ENCODE measurements at places on chromosomes 13 and 19. TPM values are rescaled to one million over a fixed set of nuclear protein-coding genes. Genes with fewer than 3 reads are reported as not detected.

AMER2 gene
- total RNA-seq, result not detected

GRCh38 chr13:59641261-59641660, 522.5 kb downstream of the DIAPH3 start:
- DNase-seq, result no peak

DNA sequence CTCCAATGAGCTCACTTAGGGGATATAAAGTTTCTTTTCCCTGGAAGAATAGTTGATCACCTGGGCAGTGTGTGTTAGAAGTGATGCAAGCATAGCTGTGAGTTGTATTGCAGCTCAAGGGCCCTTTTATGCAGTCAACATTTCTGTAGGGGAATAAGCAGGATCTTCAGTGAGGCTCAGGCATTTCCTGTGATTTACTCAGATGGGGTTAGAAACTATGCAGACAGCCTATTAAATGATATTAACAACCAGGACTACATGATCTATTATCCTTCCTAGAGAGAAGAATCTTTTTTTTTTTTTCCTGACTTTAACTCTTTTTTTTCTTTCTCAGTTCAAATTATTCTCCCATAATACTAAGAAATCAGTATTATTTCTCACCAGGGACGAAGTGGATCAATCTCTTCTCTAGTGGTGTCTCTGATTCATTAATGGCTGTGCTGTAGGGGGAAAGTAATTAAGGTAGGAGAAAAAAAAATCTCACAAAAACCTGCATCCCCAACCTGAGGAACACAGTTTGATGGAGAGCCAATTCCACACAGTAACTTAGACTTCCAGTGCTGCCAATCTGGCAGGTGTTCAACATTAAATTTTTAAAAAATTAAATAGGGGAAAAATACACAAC, 126.4 kb upstream of the SLC10A2 start:
- DNase-seq, result no peak

- no peak for DNase-seq
Observed at GRCh38 chr13:112699322-112699918, 9.6 kb downstream of the ATP11A start.

SIRT2 gene
- 49.6 TPM for total RNA-seq

CABP5 gene
- not detected for total RNA-seq

DNA sequence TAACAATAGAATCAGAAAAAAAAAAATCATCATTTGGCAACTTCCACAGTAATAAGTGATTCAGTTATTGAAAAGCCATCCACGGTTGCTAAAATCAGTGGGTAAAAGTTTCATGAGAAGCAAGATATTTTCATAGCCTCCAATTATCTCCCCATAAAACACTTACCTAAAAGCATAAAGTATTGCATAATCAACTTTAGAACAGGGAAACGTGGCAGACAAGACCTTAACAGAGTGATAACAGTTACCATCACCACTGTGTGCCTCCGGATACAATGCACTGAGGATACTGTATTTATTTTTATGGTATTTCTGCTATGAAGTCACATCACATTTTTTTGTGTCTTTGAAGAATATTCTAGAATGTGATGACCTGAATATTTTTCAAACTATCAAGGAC, 37.0 kb downstream of the ABCC4 start:
- DNase-seq, result no peak

- no peak for DNase-seq
Observed at GRCh38 chr19:46828484-46828883, 22.2 kb downstream of the AP2S1 start.

GRCh38 chr19:18742838-18743783, 48.0 kb downstream of the COMP start:
- no peak for DNase-seq

DNA sequence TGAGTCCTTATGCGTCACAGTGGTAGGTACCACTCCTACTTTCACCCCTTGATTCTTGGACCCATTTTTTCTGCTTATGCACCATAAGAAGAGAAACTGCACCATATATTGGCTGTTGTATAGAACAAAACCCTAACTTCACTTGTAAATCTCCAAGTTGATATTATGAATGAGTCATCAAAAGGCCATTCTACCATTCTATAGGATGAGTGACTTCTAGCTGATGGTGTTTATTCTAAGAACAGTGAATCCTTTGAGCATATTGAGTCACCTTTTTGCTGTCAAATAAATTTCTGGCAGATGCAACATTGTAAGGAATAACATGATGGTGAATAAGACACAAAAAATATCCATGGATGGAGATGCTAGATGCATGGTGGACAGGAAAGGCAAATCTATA, 57.7 kb downstream of the POLR1D start:
- DNase-seq, result no peak

GRCh38 chr13:31649766-31650165, 89.6 kb upstream of the RXFP2 start:
- DNase-seq, result no peak

DNA sequence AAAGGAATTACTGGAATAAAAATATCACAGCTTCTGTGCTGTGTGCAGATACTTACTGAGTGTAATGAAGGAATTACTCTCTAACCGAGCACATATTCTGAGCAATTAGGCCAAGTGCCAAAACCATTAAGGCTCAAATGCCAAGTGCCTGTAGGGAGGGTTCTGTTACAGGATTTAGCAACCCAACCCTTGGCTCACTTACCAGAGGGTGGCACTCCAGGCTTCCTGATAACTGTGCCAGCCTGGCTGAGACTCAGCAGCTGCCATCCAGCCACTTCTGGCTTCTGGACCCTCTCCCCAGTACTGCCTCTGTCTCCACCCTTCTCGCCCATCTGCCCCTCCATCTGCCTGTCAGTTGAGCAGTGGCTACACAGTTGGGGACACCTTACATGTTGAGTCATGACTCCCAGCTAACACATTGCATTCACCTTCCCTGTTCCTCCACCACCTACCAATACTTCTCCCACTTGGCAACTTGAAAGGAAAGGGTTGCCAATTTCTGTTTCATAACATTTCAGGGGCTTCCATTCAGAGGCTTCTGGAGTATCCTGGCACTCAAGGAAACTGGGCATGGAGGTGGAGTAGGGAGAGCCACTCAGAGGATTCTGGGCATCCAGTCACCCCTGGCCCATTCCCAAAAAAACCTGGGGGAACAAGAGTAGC, 110.5 kb downstream of the COG6 start:
- no peak for DNase-seq

- DNase-seq, result no peak
Observed at GRCh38 chr13:90416938-90417337, 930.5 kb upstream of the MIR17HG start.

- peak; percentile 82 for DNase-seq
Observed at GRCh38 chr19:44796701-44797115, 12.2 kb upstream of the BCAM start.
